Mesothelial cell of epicardium (in vitro differentiated cells): ENCODE measurements at places on chromosomes 2 and 18. TPM values are rescaled to one million over a fixed set of nuclear protein-coding genes. Genes with fewer than 3 reads are reported as not detected.

The AFF3 gene
- 14.4 to 15.6 TPM (median 14.7 TPM) in 3 replicates for total RNA-seq

GRCh38 chr2:101842471-101842870 lies 145.0 kb downstream of the MAP4K4 start:
- no peak for DNase-seq

DNA sequence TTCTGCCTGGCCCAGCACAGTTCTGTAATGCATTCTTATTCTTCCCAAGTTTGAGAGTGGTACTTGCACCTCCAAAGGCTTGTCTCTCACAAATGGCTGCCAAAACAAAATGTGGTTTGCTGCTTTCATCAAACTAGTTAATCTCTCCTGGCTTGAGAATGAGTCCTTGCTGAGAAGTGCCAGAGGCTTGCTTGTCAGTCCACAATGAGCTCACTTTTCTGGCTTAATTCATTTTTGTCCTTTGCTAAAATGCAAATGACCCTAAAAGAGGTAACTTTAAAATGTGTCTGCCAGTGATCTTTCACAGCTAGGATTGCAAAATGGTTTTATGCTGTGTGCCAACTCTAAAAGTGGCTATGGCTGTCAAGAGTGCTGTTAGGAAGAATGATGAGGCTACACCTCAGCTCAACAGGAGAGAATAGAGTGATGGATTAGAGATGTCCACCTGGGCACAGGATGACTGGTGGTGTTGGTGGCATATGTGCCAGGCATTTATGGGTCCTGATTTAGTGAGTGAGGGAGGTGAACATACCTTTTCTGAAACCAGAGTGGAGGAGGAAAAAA lies 291.2 kb upstream of the HNMT start:
- DNase-seq, result no peak

GRCh38 chr2:132588576-132588975 lies 81.4 kb downstream of the LYPD1 start:
- DNase-seq, result no peak

DNA sequence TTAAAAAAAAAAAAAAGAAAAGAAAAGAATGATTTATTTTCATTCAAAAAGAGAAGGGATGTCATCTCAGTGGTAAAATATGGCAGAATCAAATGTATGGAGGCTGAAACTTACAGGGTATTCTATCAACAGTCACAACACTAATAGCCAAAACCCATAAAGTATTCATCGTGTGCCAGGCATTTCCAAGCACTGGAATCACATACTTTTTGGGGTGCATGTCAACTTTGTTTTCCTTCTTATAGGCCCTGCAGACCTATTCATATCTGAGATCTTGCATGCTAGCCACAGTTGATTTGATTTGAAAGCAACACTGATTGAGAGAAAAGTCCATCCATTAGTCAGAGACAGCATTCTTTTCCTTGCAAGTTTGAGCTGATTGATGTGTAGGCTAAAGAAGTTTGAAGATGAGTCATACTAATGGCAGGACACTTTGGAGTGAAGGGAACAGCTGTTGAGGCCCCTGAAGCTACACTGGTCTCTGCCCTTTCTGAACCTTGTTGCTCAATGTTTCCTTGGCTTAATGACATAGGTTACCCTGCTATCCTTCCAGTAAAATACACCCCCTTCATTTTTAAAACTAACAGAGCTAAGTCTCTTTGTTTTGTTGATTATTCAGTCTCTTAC lies 22.0 kb downstream of the KATNAL2 start:
- no peak for DNase-seq
